Fibroblast of villous mesenchyme (primary cell): ENCODE measurements at places on chromosomes 3 and 15.

GRCh38 chr3:140243575-140243974, 308.6 kb downstream of the CLSTN2 start:
- no peak for DNase-seq

GRCh38 chr15:50675535-50676144, 11.0 kb downstream of the TRPM7 start:
- peak; percentile 58 for DNase-seq

- DNase-seq = peak; percentile 47
These were observed 59.9 kb upstream of the COL8A1 start for GRCh38 chr3:99578339-99578970.

GRCh38 chr3:5217824-5218595, 30.5 kb downstream of the EDEM1 start:
- DNase-seq = peak; percentile 30

DNA sequence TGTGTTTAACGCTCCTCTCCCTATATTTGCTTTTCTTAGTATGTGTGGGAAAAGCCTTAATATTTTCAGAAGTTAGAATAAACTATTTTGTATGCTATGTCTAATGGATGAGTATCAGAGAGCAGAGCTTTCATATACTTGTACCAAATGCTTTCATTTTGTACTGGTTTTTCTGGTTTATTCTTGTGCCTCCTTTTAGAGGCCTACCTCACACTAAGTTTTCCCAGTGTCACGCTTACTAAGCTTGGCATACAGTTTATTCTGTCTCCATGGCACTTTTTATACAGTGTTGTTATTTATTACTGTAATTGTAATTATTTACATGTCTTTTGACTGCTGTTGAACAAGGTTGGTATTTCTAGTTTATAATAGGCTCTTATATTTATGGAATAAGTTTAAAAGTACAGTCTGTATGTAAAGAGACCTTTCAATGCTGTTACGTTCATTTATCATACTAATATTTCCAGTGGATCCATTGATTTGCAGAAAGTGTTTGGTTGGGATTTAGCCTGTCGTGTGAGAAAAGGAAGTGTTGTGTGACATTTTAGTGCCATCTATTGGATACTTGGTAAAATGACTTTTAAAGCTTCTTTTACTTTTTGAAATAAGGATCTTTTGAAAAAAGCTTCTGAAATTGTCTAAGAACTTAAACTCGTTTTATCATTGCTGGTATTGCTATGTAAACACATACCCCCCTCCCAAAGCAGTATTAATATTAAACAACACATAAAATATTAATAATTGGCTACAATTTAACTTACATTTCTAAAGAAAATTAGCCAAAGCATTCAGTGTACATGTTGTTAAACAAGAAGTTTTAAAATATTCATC, 5.2 kb upstream of the EBLN2 start:
- DNase-seq = peak; percentile 71

DNA sequence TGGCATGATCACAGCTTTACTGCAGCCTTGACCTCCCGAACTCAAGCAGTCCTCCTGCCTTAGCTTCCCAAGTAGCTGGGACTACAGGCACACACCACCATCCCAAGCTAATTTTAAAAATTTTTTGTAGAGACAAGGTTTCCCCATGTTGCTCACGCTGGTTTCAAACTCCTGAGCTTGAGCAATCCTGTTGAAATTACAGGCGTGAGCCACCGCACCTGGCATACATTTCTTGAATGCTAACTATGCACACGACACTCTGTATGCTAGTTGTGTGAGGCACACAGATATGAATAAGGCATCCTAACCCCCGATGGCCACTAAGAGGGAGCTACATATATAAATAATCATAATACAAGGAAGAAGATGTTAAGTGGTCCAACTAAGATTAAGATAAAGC, 64.9 kb downstream of the CDC25A start:
- no peak for DNase-seq

DNA sequence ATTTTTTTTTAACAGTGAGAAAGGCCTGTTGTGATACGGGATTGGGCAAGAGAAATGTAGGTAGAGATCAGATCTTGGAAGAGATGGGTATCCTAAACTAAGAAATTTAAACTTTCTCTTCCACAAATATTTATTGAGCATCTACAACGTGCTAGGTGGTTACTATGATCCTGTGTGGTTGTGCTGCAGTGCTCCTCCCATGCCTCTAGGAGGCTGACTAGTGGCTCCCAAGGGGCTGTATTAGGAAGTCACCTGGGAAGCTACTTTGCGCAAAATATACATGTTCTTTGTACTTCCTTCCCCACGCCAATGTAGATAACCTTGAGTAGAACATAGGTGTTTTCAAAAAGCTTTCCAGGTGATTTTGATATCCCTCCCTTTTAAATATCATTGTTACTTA, 27.2 kb downstream of the USP3 start:
- no peak for DNase-seq

- DNase-seq = no peak
These were observed 69.5 kb downstream of the PGPEP1L start for GRCh38 chr15:98938105-98938417.

GRCh38 chr3:37456781-37457180, 282.4 kb upstream of the LRRFIP2 start:
- DNase-seq = no peak

DNA sequence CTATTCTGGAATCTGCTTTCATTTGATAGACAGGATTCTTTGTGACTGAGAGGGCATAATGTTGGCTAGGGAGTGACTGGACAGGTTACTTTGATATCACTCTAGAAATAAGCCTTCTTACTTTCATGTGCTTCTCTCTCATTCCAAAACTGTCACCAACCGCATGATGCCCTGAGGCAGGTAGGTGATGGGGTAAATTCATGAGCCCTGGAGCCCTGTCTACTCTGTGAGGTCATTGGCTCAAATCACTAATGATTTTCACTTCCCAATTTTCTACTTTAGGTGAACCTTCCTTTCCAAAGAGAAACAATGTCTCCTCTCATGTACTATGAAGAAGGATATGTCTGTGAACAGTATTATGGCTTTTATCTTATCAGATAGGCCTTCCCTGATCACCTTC, 596.7 kb downstream of the TUSC7 start:
- no peak for DNase-seq

DNA sequence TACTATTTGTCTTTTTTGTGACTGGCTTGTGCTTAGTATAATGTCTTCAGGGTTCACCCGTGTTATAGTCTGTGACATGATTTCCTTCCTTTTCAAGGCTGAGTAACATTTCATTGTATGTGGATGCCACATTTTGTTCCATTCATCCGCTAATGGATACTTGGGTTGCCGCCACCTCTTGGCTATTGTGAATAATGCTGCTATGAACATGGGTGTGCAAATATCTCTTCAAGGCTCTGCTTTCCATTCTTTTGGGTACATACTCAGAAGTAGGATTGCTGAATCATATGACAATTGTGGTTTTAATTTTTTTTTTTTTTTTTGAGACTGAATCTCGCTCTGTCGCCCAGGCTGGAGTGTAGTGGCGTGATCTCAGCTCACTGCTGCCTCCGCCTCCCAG, 15.4 kb downstream of the CRTC3 start:
- DNase-seq = no peak

DNA sequence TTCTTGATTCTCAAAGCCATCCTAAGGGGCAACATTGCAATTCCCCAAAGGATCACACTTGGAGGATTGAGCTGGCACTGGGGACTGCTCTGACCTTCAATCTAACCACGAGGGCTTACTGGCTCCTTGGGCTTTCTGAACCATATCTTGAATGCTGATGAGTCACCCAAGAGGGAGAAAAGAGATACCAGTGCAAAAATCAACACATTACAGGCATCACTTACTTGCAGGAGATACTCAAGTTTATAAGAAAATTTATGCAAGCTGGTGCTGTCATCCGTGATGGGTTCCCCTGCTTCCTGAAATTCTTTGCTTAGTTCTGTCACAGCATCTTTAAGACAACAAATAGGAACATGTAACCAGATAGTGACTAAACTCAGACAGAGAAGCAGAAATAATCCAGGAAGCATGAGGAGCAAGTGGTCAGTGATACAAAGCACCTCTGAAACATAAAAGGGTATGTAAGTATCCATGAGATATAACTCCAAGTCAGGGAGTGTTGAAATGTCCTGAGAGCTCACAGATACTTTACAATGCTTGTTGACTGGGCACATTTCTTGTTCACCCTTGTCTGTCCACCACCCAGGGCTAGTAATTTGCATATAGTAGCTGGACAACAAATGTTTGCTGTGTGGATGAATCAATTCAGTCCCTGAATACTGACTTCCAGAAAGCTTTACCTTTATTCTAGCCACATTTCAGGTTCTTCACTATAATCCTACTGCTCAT, 14.1 kb downstream of the FYCO1 start:
- DNase-seq = peak; percentile 75

DNA sequence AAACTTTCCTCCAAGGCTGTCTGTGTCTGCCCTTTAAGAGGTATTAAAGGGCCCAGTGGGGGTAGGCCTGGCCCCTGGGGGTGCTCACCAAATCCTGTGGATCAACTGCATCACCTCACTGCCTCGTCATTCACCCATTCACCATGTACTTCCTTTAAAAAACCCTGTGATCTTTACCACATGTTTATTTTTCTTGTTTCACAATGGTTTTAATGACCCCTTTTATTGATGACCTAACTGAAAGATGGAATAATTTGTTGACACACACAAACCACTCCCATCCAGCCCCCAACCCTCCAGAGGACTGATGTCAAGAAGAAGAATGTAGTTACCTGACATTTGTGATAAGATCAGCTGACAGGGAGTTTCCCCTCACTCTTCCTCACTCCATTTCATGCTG, 40.8 kb downstream of the KCNAB1 start:
- no peak for DNase-seq

DNA sequence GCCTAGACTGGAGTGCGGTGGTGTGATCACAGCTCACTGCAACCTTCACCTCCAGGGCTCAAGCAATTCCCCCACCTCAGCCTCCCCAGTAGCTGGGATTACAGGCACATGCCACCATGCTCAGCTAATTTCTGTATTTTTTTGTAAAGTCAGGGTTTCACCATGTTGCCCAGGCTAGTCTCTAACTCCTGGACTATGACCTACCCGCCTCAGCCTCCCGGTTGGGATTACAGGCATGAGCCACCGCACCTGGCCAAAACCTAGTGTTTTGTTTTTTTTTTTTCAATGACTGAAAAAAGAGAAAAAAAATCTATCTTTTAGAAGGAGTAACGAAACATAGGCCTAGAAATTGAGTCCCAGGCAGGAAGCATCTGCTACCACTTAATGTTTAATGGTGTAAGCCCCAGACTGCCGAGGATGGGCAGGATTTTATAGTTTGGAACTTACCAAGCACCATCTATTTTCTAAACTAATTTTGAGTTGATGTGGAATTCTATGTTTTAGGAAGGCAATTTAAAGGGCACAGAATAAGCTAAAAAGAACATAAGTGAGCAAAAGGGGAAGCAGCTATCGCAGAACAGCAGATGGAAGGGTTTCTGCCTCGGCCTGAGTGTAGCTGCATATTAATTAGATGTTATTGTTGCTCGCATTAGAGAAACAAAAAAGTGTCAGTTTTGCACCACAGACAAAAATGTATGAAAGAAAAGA, 24.2 kb upstream of the CA12 start:
- DNase-seq = no peak

DNA sequence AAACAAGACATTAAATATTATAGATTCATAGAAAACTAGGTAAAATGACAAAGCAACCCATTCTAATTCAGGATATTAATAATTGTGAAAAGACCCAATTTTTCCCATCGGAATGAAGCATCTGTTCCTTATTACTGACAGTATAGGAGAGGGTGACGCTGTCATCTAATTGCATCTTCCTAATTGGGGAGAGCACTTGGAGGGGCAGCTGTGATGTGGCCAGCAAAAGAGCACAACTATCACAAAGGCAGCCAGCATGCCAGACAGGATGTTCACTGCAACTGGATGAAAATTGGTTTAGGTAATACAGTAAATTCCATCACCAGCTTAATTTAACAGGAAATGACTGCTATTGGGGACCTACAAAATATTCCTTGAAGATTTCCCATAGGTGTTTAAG, 21.9 kb upstream of the MINAR1 start:
- no peak for DNase-seq

DNA sequence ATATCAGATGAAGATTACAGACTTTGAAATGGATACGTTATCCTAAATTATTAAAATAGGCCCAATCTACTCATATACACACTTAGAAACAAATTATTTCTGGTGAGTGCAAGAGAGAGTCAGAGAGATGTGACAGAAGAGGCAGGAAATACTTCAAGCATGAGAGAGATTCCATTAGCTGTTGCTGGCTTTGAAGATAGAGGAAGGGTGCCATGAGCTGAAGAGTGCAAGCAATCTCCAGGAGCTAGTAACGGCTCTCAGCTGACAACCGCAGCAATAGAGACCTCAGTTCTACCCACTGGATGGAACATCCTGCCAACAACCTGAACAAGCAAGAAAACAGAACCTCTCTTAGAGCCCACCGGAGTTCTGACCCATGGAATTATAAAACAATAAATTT, 270.7 kb upstream of the SLITRK3 start:
- DNase-seq = no peak

DNA sequence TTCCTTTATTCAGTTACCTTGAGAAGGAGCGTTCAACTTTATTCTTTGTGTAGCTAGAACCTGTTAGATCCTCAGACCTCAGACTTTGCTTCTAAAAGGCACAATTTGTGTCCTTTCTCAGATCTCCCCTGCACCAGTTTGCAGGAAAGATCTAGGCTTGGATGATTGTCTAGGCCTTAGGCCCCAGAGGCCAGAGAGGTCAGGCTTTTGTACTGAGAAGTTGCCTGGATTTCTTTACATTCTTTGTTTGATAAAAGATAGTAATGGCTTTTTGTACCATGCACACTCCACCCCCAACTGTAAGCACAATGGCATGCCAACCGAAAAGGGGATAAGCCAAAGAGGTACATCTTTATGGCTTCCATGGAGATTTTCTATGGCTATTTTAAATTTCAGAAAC, 719.6 kb upstream of the NR2F2 start:
- no peak for DNase-seq

DNA sequence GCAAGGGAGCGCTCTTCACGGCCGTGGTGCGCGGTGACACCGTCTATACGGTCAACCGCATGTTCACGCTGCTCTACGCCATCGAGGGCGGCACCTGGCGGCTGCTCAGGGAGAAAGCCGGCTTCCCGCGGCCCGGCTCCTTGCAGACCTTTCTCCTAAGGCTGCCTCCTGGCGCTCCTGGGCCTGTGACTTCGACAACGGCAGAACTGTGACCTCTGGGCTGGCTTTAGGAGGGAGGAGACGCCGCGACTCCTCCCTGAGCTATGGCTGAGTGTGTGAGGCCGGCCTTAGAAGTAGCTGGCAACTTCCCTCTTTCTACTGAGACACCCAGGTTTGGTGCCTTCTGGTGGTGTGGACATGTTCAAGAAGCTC, 1.4 kb downstream of the KBTBD13 start:
- peak; percentile 72 for DNase-seq

DNA sequence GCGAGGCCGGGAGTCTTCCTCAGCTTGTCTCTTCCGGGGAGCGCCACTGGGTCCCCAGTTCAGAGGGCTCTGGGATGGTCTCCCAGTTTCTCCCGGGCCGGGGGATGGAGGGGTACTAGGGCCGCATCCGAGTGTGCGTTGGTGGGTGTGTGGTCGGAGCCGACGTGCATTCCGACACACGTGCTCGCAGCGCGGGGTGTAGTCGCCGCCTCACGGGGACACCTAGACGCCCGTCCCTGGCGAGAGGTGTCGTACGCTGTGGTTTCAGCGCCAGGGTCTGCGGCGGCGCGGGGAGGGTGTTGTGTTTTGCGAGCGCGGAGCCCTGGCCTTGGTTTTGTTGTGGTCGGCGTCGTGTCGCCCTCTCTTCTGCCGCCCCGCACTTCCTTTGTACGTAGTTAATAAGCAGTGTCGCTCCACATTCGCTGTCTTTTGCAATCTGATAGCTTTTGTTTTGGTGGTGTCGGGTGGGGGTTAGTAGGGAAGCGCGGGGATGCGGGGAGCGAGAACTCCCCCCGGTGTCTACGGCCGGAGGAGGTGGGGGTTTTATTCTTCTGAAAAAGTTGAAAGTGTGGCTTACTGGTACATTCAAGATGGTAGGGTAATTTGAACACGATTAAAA, 2.2 kb downstream of the IGF1R start:
- peak; percentile 59 for DNase-seq
